ENCODE measurements at places on chromosomes 11 and 22.

- DNase-seq: peak; percentile 93
Observed at GRCh38 chr11:118076754-118077281, at the start of gene TMPRSS4. TMPRSS4 (plus strand) TSS chr11:118077078; CDS start chr11:118077303, 225 bp downstream.

- DNase-seq: no peak
Observed at GRCh38 chr11:90698238-90698637, 475.4 kb upstream of the CHORDC1 start.

DNA sequence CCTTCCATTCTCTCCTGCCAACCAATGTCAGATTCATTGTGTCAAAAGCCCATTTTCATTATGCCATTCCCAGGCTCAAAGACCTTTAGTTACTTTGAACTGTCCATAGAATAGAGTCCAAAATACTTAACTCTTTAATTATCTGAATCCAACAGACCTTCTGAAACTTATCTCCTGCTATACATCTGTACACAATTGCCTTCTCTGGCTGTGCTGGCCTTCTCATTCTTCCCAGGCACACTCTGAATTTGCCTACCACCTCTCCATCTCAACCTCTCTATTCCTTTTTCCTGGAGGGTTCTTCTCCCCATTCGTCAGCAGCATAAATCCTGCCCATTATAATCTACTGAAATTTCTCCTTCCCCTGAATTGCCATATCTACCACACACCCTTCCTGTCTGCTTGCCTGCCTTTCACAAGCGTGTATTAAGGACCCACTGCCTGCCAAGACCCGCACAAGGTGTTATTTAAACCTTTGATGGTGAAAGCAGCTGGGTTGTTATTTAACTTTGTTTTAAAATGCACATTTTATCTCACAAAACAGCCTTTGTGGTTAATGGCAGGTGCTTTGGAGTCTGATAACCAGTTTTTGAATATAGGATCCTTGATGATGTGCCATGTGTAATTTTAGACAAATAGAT, 125.9 kb downstream of the CCDC81 start:
- no peak for DNase-seq

DNA sequence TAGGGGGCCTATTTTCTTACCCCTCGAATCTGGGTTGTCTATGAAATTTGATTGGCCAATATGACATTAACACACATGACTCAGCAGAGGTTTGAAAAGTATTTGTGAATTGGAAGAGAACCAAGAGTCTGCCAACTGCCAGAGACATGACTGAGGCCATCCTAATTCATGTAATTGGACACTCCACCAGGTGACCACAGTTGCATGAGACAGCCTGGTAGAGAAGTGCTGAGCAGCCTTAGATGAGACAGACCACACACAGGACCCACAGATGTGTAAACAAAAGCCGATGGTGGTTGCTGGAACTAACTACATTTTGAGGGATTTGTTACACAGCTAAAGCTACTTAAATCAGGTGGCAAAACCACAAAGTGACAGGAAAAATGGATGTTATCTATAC, 855 bp upstream of the MS4A5 start:
- DNase-seq: peak; percentile 5

GRCh38 chr22:39665229-39665628, 94.7 kb downstream of the CACNA1I start:
- no peak for DNase-seq

GRCh38 chr11:23257088-23257487, 396.8 kb upstream of the CCDC179 start:
- no peak for DNase-seq

DNA sequence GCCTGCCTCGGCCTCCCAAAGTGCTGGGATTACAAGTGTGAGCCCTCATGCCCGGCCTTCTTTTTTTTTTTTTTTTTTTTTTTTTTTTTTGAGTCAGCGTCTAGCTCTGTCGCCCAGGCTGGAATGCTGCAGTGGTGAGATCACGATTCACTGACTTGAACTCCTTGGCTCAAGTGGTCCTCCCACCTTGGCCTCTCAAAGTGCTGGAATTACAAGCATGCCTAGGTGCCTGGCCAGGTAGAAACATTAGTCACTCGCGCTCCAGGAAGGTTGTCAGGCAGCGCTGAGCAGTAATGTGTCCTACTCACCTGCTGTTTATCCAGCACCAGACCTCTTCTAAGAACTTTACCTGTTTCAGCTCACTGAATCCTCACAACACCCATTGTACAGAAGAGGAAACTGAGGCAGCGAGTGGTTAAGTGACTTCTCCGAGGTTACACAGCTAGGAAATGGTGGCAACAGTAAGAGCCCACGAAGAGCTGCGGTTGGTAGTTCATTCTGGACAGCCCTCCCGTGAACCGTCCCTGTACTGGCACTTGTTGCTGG, 496 bp upstream of the CST6 start:
- DNase-seq: no peak

GRCh38 chr11:8756201-8756600, 73.6 kb downstream of the RPL27A start:
- no peak for DNase-seq

- DNase-seq: no peak
Observed at GRCh38 chr22:42895541-42895981, 38.5 kb upstream of the ARFGAP3 start.

GRCh38 chr11:62708392-62708791, 916 bp downstream of the GNG3 start:
- DNase-seq: no peak

DNA sequence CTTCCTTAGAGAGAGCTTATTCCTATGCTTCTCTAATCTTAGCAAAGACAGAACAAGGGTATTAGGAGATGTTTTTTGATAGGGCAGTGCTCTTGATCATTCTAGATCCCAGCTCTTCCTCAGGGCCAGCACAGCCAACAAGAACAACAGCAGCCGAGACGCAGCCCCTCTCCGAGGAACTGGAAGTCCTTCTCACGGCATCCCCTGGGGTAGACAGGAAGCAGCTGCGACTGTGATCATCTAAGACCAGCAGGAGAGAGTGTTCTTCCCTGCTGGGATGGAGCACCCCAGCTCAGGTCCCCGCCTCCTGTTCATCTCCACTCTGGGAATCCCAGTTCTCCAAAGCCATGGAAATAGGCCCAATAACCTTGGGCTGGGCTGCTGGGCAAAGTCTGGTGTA, 29.6 kb downstream of the IRAG1 start:
- no peak for DNase-seq

- no peak for DNase-seq
Observed at GRCh38 chr11:2308713-2309112, 6.9 kb downstream of the TSPAN32 start.

- no peak for DNase-seq
Observed at GRCh38 chr11:19660076-19660475, 52.6 kb upstream of the NAV2 start.

GRCh38 chr11:111531136-111531535, 9.4 kb upstream of the LAYN start:
- DNase-seq: no peak

- no peak for DNase-seq
Observed at GRCh38 chr11:83069441-83070043, 2.2 kb downstream of the RAB30 start.

DNA sequence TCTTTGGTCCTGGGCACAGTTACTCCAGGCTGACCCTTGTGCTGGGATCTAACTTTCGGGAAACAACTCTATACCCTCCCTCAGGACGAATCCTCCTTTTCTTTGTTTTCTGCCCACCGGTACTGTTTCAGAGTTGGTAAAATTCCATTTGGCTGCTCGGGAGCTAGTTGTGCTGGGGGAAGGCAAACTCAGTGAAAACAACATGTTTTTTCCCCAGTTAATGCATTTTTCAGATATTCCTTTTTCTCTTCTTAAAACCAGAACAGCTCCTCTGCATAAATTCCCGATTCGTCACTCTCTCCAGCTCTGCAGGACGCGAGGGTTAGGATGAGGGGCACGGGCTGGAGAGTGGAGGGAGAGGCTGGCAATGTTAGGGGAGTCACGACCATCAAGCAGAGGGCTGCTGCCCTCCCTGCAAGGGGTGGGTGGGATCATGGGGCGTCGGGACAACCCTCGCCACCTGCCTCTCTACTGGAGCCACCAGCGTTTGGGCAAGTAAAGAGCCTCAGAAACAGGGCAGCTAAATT, 31.3 kb downstream of the LRRC10B start:
- DNase-seq: no peak

DNA sequence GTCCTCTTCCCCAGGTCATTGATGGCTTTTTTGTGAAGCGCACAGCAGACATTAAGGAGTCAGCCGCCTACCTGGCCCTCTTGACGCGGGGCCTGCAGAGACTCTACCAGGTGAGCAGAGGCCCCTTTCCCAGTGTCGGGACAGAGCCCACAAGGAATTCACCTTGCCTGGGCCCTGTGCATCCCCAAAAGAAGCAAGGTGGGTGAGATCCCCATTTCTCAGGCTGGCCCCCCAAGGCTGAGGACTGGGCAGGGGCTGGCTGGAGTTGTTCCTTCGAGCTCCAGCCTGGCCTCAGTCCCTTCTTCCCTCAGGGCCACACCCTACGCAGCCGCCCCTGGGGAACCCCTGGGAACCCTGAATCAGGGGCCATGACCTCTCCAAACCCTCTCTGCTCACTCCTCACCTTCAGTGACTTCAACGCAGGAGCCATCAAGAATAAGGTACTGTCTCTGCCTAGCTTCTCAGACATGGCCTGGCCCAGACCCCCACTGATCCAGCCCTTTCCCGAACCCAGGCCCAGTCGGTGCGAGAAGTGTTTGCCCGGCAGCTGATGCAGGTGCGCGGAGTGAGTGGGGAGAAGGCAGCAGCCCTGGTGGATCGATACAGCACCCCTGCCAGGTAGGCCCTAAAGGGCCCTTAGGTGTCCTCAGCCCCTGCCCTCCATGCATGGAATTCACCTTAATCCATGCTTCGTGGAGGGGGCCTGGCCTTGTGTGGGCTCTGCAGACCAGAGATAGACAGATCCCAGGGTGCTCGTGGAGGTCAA, 4.7 kb downstream of the MUS81 start:
- DNase-seq: no peak

GRCh38 chr11:4884361-4884760, 2.7 kb downstream of the OR51T1 start:
- no peak for DNase-seq

- DNase-seq: no peak
Observed at GRCh38 chr11:133041181-133041580, 491.1 kb downstream of the OPCML start.

DNA sequence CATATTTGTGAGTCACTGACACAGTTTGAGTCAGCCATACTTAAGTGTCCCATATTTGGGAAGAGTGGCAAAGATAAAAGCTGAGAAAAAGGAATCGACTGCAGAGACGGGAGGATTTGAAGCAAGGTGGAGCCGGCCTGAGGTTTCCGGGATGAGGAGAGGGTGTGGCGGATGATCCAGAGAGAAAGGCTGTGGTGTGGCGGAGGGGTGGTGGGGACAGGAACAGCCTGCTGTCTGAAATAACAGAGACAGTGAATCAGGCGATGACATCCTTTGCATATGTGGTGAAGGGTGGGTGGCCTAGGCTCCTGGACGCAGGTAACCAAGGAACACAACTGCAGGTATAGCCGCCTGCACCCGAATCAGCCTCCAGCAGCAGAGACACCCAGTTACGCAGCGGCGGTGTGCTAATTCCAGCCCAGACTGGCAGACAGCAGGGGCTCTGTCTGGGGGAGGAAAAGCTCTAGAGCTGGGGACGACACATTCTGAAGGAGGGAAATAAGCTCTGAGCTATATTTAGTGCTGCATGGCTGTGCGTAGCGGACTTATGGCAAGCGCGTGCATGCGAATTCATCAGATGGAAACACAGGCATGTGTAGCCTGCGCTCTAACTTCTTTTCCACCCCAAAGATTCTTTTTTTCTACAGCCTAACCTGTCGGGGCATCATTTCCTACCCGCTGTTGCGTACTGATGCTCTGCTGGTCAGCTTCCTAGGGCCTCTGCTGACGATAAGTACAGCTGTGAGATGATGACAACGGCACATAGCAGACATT, 62.7 kb upstream of the BARX2 start:
- DNase-seq: no peak

DNA sequence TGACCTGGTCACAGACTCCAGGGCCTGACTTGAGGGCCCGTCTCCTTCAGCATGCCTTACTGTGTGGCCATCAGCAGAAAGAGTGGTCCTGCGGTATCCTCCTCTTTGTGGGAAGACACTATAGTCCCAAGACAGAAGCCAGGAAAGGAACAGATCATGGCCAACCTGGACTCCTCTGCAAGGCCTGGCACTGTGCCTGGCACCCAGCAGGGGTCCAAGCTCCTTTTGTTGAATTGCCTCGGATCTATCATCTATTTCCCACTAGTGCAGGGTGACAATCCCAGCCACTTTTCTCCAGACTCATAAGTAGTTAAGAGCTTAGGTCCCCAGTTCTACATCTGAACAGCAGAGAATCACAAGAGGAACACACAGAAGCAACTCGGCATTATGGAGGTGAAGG, 27.0 kb downstream of the DSCAML1 start:
- no peak for DNase-seq

- DNase-seq: no peak
Observed at GRCh38 chr11:132640952-132641351, 891.3 kb downstream of the OPCML start.

DNA sequence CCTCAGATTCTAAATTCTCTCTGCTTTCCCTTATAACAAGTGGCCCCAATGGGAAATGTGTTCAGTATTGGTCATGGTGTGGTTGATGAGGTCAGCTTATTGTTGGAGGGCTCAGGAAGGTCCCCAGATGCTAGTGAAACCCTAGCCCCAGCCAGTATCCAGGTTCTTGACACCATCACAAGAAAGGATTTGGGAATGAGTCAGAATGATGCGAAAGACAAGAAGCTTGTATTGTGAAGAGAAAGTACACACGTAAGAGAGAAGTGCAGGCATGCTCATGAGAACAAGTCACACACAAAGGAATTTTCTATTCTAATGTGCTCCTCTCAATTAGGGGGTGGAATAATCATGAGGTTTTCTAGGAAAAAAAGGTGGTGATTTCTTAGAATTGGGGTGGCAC, 34.9 kb upstream of the TRPC6 start:
- DNase-seq: no peak

- DNase-seq: no peak
Observed at GRCh38 chr22:45473626-45474237, 29.0 kb upstream of the FBLN1 start.

DNA sequence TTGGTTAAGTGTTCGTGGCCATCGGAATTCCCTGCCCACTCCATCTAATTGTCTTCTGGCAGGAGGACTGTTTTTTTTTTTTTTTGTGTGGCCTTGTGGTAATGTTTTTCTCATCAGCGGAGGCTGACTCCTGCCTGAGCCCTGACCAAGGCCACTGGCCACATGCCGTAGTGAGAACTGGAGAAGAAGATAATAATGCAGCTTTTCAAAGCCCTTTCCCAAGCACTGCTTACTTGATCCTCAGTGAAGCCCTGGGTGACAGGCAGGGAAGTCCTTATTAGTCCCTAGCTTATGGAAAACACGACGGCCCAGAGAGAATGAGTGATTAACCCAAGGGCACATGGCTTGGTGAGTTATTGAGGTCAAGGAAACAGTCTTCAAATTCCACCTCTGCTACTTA, 71.2 kb downstream of the ADM start:
- DNase-seq: no peak

DNA sequence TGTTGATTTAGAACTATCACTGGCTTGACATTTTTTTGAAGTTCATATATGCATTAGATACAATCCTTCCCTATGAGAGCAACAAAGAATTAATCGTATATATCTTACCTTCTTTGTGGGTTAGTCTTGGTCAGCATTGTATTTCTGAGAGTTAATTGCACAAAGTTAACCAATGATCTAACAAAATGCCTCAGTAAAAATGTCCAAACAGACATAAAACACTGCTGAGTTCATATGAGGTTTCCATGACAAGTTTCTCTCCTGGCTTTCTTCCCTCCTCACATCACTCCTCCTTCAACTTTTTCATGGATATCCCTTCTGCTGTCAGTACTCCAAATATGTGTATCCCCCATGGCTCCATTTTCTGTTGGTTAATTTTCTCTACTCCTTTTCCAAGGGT, 9.0 kb downstream of the MAP6 start:
- no peak for DNase-seq

- no peak for DNase-seq
Observed at GRCh38 chr11:116607027-116607426, 165.8 kb downstream of the BUD13 start.

- no peak for DNase-seq
Observed at GRCh38 chr22:41526226-41526829, 17.9 kb downstream of the POLR3H start.
